Cardiac muscle cell (in vitro differentiated cells and primary cell): ENCODE measurements at places on chromosomes 12 and 14. TPM values are rescaled to one million over a fixed set of nuclear protein-coding genes. Genes with fewer than 3 reads are reported as not detected.

- no peak for DNase-seq
These were observed 102.1 kb downstream of the DENND5B start for GRCh38 chr12:31488737-31489338.

- no peak for DNase-seq
These were observed 2.1 kb downstream of the RPS29 start for GRCh38 chr14:49584058-49584457.

GRCh38 chr12:116502141-116502725, 56.9 kb upstream of the MAP1LC3B2 start:
- DNase-seq = no peak

GRCh38 chr12:112427760-112428159, 9.0 kb downstream of the PTPN11 start:
- DNase-seq = no peak

DNA sequence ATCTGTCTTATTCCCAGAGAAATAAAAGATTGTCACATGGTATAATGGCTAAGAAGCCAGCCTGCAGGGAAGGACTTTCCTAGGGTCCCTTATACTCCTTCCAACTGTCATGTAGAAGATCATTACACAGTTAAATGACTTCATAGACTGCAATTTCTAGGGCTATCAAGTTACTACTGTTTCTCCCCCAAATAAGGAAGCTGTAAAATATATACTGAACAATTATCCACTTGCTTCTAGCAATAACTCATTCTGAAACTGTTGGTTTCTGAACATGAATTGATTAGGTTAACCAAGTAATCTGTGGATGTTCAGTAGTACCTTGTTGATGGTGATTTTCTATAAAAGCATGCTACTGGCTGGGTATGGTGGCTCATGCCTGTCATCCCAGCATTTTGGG, 44.6 kb downstream of the A2ML1 start:
- DNase-seq = no peak

DNA sequence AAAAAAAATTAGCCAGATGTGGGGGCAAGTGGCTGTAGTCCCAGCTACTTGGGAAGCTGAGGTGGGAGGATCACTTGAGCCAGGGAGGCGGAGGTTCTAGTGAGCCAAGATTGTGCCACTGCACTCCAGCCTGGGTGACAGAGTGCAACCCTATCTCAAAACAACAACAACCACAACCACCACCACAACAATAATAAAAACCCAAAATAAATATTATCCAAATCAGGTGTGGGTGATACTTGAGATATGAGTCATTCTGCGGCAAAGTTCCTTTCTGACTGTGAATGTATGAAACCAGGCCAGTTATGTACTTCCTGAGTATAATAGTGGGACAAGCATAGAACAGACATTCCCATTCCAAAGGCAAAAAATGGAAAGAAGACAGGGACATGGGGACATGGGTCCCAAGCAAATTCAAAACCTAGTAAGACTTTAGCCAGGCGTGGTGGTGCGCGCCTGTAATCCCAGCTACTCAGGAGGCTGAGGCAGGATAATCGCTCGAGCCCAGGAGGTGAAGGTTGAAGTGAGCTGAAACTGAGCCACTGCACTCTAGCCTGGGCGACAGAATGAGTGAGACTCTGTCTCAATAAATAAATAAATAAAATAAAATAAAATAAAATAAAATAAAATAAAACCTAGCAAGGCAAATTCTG, 9.7 kb upstream of the ERC1 start:
- DNase-seq = no peak

- peak; percentile 97 for DNase-seq
These were observed 216.5 kb downstream of the PHLDA1 start for GRCh38 chr12:75814851-75815754.

DNA sequence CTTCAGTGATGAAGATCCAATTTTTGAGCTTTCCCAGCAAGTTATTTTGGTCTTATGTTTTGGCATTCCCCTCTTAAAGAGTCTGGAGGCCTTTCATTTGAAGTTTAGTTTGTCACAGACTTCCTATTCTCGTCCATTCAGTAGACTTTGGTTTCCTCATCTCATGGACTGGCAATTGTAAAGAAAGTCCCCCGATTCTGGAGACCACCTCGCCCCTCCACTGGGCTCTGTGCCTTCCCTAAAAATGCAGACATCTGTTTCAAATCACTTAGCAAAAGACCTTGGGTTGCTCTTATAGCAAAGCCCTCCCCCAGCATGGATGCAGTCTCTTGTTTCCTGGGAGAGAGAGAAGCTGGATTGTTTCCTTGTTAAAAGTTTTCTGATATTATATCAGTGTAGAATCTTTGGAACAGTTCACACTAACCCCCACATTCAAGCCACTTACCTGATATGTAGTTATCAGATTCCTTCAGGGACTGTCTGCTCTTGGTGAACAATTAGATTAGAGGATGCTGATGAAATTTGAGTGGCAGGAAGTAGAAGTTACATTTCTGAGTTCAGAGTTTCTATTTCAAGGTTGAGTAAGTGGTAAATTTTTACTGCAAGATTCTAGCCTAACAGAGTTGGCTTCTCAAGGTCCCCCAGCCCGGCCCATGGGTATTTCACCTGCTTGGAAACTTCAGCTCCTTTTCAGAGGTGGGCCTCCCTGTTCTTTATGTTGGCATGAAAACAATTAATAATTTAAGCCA, 56.3 kb downstream of the PLXNC1 start:
- peak; percentile 18 for DNase-seq

DNA sequence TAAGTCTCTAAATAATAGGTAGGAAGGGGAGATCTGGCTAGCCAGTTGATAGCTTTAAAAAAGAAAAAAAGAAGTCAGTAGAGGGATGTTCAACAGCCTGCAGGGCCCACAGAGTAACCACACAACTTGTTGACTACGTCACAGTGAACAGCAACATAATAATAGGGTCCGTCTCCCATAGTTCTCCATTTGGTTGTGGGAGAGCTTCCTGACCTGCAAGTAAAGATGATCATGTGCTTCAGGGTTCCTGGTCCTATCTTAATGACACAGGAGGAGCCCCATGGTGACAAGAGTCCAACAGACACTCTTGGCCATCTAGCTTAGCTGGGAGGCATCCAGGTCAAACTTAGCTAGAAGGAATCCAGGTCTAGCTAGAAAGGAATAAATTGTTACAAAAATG, 36.2 kb downstream of the FGD6 start:
- DNase-seq = no peak

GRCh38 chr12:18158774-18159557, 69.0 kb upstream of the RERGL start:
- peak; percentile 34 for DNase-seq

GRCh38 chr12:20950248-20950647, 139.7 kb downstream of the SLCO1B3 start:
- peak; percentile 52 for DNase-seq

GRCh38 chr12:126874427-126875026, 1392.4 kb upstream of the TMEM132C start:
- DNase-seq = peak; percentile 3

DNA sequence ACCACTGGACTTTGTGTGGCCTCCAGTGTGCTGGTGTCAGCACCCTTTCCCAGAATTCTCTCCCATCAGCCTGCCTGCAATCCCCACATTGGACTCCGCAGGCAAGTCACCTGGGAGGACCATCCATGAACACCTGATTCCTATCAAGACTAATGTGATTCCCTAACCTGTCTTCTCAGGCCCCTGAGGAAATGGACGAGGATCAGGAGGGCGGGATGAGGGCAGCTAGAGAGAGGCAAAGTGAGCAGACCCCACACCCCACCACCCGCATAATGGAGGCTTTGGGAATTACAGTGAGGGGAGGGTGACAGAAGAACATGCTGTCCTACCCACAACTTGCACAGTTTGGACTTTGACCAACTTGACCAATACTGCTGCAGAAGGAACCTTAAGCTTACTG, 60.9 kb upstream of the RFX4 start:
- no peak for DNase-seq

GRCh38 chr12:13959131-13959723, 22.2 kb downstream of the GRIN2B start:
- DNase-seq = no peak

DNA sequence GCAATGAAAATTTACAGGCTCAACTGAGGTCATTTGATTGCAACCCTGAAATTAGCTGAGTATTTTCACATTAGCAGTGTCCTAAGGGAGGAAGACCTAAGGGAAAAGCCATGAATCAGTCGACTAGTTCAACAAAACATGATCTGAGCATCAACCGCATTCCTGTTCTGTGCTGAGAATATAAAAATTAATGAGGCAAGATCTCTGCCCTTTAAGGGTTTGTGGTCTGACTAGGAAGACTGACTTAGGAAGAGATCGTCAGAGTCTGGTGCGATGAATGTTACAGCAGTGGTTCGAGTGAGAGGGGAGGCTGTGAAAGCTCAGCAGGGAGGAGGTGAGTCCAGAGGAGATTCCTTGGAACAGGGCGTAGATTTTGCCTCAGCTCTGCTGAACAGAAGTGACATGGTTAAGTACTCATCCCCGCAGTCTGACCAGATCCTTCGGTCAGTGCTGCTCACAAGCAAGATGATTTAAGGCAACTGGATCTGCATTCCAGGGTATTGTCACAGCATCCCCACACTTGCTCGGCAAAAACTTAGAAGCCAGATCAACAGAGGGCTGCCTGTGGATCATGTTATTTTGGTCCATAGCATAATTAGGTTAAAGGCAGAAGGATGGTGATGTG, 49.6 kb downstream of the BMAL2 start:
- DNase-seq = no peak

DNA sequence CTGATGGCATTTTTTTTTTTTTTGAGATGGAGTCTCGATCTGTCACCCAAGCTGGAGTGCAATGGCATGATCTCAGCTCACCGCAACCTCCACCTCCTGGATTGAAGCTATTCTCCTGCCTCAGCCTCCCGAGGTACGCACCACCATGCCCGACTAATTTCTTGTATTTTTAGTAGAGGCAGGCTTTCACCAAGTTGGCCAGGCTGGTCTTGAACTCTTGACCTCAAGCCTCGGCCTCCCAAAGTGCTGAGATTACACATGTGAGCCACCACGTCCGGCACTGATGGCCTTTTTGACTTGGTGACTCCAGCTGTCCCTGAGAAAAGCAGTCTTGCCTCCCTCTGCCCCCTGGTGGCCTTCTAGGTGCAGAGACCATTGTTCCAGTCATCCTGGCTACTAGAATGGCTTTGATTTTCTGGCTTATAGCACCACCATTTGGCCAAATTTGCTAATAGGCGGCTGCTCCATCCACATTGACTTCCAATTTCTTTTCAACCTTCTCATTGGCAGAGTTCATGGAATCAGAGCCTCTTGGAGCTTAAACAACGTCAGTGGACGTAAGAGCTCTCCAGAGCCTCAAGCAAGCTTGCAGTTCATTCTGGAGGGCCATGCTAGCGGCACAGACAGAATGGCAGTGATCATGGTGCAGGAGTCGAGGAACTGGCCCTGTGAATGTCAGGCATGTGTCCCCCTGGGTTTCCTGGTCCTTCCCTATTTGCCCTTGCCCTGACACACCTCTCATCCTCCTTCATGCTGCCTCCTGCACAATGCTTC, 25.4 kb upstream of the EIF4B start:
- peak; percentile 94 for DNase-seq

DNA sequence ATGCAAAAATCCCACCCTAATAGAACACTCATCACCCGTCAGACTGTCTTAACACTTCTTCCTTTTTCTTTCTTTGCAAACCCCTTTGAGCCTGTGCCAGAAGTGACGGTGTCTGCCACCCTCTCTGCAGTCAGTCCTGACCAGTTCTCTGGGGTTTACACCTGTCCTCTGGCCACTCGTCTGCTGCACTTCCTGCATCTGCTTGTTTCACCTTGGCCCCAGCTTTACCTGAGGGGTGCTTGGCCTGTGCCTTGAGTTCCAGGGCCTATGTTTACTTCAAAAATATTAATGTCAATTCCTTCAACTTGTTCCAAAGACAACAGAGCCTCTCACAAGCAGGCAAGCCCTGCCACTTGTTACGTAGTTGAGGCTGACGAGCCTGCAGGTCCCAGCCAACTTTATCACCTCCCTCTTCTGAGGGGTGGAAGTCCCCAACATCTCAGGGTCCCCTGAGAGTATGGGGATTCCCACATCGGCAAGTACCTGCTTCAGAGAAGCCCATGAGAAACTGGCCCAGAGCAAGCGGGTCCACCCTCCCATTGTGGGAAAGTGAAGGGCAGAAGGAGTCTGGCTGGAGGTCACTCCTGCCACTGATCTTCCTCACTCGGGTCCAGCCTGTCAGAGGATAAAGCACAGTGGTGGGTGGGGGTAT, 205.4 kb downstream of the DAD1 start:
- no peak for DNase-seq

- DNase-seq = no peak
These were observed 28.6 kb downstream of the PRDM4 start for GRCh38 chr12:107732365-107732764.

GRCh38 chr12:2285462-2285861, 232.7 kb downstream of the CACNA1C start:
- DNase-seq = no peak

DNA sequence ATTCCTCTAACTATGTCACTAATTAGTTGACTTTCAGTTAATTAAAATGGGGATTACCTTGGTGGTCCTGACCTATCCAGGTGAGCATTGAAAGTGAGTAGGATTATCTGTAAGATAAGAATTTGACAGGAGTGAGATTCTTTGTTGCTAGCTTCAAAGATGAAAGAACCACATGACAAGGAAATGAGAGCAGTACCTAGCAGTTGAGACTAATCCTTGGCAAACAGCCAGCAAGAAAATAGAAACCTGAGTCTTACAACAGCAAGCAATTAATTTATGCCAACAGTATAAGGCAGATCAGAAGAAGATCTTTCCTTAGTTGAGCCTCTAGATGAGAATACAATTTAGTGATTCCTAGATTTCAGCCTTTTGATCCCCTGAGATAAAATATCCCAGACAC, 1058.4 kb downstream of the LRFN5 start:
- DNase-seq = no peak

DNA sequence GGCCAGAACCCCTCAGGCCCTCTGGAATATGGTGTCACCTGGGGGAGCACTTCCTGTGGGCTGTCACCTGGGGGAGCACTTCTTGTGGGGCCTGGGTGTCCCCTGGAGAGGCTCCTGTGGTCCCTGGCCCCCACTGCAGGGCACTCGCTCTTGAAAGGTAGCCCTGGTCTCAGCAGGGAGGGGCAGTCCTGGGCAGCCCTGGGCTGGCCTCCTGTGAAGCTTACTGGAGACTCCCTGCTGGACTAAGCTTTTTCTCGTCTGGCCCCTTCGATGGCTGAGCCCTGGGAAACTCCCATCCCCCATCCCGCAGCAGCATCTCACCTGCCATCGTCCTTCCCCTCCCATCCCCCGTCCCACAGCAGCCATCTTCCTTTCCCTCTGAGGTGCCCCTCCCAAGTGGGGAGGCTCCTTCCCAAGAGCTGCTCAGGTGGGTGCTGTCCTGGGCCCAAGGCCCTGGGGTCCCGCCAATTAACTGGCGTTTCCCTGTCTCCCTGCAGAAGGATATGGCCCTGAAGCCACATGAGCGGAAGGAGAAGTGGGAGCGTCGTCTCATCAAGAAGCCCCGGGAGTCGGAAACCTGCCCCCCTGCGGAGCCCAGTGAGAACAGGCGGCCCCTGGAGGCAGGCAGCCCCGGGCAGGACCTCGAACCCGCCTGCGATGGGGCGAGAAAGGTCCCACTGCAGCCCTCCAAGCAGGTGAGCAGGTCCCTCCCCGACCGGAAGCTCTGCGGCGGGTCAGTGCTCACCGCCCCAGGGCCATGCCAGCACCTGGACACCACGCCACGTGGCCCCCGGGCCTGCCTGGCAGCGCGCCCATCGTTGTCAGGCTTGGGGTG, 17.9 kb downstream of the FBRSL1 start:
- DNase-seq = no peak

Gene NFATC4
- 83.2 and 120 TPM in 2 replicates for polyA plus RNA-seq

Gene LRRIQ1
- polyA plus RNA-seq = 0.26 and 6.9 TPM in 2 replicates

Gene CYP46A1
- 15.0 and 18.5 TPM in 2 replicates for polyA plus RNA-seq

Gene OASL
- not detected in 2 replicates for polyA plus RNA-seq

Gene PRR4
- polyA plus RNA-seq = 5.3 and 7.1 TPM in 2 replicates

Gene MUCL1
- polyA plus RNA-seq = not detected in 2 replicates

Gene EPS8
- 3.1 and 7.9 TPM in 2 replicates for polyA plus RNA-seq

Gene AMN
- 1.3 and 2.5 TPM in 2 replicates for polyA plus RNA-seq
